ENCODE measurements at places on chromosomes 2 and 18.
A peak's percentile ranks its signal among the peaks of the same experiment; 100 is the strongest.

- no peak for DNase-seq
Observed at GRCh38 chr2:25402477-25402876, 60.8 kb upstream of the DNMT3A start.

- DNase-seq: no peak
Observed at GRCh38 chr2:205705511-205706349, 23.4 kb downstream of the NRP2 start.

- no peak for DNase-seq
Observed at GRCh38 chr2:223700221-223700620, 98.1 kb upstream of the SCG2 start.

DNA sequence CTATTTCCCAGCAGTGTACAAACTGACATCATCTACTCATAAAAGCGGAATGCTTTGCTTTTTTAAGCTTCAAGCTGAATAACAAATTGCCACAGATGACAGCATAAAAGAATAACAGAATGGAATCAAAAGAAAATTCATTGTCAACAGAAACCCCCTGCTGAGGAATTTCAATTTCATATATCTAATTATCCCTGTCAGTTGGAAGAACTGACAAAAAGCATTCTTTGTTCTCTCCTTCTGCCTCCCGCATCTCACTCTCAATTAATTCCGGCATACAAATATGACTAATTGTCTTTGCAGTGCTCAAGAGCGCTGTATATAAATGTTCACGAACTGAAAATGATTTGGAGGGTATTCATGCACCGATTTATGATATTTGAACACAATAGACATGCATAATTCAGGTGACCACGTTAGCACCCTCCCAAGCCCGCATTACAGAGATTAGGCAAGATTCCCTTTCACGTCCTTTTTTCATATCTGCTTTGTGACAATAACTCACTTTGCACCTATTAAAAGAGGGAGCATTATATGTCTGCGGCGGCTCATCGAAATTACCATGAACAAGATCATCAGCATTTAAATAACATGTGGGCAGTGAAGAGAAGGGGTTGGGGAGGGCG is 277.7 kb upstream of the SALL3 start:
- DNase-seq: no peak

DNA sequence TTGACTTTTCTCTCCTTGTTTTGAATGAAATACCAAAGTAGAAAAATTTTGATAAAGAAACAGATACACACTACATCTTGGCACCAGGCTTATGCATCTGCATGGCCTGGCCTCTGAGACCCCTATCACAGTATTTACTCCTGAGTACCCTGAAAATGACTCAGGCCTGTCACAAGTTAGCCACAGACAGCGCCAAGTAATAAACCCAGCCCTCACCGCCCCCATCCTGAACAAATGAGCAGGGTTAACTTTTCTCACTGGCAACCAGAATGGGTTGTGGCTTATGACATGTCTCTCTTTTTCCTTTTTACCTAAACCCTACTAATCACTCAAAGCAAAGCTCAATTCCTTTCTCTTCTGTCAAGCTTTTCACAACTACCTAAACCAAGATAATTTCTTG is 35.3 kb downstream of the SPRED2 start:
- no peak for DNase-seq

- DNase-seq: no peak
Observed at GRCh38 chr2:217331523-217332416, 471.9 kb upstream of the TNP1 start.

DNA sequence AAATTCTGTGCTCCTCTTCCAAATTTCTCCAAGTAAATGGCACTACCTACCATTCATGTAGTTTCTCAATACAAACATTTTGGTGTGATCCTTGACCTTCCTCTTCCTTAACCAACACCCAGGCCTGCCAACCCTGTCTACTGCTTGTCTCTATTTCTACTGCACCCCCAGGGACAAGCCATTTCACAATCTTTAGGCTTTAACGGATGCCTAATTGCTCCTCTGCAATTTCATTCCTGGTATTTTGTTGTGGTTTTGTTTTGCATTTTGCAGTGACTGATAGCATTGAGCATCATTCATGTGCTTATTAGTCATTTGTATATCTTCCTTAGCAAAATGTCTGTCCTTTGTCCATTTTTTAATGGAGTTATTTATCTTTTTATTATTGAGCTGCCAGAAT is 10.0 kb downstream of the FAP start:
- DNase-seq: no peak

DNA sequence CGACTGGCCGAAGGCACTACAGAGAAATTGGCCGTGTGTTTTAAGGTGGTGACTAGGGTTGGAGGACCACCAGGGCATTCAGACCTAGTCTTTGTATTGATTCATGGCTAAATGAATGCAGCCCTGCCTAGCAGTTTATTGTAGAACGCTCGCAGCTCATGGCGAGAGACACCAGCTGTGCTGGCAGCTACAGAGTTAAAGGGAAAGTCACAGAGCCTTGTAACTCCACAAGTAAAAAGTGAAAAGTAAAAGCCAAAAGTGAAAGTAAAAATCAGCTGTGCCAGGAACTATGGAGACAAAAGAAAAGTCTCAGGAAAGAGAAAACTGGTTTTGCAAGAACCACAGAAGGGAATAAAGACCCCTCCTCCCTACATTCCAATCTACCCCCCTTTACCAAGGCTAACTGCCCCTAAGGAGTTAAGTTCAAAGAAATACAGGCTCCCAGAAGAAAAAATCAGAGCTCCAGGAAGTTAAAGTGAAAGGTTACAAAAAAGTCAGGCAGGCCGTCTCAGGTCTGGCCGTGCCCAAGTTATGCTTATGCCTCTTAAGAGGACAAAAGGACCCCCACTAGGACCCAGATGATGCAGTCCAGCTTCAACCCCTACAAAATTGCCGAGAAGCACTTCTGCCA is 46.4 kb upstream of the SELENOI start:
- peak; percentile 37 for DNase-seq

DNA sequence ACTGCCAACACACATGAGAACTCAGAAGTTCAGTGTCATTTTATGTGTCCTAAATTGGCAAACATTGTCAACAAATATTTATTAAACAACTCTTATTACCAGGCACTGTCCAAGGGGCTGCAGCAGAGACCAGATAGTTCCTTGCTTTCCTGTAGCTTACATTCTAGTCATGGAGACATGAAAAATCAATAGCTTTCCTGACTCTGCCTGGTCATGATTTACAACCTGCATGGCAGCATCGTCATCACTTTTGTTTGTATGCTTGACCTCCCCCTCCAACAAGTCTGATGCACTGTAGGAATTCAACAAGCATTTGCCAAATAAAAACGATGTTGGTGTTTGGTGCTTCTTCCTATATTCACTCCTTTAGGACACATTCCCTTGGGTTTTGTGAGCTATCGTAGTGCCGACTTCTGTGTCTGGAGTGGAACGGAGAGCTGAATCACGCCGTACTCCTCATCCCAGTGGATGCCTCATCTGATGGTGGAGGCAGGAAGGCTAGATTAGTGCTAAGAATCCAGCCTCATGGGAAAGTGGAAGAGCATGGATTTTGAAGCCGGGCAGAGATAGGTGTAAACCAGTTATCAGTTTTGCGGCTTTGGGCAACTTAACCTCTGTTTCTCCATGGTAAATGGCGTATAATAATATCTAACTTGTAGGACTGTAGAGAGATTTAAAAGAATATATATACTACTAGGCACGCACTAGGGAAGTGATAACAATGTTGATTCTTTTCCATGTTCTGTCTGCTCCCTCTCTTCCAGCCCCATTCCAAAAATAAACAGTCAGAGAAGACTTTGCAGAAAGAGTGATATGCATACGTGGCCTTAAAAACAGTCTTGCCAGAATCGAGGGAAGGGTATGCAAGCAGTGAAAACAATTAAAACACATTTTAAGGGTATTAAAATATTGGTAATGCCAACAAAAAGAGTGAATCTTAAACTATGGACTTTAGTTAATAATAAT is 120.5 kb upstream of the ZFP36L2 start:
- no peak for DNase-seq

DNA sequence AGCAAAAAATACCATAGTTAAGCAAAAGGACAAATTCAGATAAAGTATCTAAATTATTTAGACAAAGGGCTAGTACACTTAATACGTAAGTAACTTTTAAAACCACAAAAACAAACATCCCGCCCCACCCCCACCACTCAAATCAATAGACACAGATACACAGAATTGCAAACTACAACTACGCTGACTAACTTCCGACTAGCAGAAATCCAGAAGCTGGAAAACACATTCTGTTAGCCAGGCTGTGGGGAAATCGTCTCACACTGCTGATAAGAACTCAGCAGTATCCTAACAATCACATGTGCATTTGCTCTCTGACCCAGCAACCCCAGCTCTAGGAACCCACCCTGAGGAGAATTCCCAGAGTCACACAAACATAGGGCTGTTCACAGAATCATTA is 16.6 kb downstream of the FAM168B start:
- DNase-seq: no peak

GRCh38 chr2:85583667-85584353 is 421 bp upstream of the VAMP5 start:
- no peak for DNase-seq

DNA sequence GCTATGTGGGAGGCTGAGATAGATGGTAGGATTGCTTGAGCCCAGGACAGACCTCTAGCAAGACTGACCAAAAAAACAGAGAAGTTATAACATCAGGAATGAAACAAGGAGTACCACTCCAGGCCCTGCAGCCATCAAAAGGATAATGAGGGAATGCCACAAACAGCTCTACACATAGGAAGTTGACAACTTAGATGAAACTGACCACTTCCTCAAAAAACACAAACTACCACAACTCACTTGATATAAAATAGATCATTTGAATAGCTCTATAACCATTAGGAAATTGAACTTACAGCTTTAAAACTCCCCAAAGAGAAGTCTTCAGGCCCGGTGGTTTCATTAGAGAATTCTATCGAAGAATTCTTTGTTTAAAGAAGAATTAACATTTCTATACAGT is 12.9 kb upstream of the ESPNL start:
- DNase-seq: no peak

DNA sequence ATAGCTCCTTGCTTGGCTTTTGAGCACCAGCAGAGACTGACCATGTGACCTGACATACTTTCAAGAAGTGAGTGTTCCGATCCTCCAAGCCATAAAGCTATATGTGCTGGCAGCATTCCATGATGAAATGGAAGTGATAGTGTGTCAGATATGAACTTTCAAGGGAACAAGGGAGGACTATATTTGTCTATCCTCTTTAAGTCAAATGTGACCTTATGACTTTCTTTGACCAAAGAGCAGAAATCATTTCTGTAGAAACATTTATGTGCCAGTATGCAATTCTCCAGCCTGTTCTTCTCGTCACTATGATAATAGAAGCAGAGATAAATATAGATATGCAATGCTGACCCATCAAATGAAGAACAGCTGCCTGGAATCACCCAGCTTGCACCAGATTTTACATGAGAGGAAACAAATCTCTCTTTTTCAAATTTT is 14.4 kb downstream of the HYCC2 start:
- no peak for DNase-seq

DNA sequence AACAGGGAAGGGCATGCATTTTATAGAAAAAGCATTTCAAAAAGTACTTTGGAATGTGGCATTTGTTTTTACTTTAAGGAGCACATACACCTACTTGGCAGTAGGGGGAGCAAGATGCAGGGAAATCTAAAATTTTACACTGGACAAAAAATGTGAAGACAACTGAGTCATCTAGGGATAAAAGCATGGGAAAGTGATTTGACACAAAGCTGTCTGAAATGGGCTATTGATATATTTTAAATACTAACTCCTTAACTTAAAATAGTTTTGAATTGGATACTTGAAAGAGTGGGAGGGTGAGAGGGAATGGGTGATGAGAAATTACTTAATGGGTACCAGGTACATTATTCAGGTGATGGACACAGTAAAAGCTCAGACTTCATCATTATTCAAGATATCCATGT is 15.8 kb downstream of the TMEM200C start:
- peak; percentile 21 for DNase-seq

GRCh38 chr2:7881063-7881462 is 800.8 kb upstream of the ID2 start:
- DNase-seq: no peak

- no peak for DNase-seq
Observed at GRCh38 chr2:226788881-226789490, 10.6 kb downstream of the IRS1 start.

DNA sequence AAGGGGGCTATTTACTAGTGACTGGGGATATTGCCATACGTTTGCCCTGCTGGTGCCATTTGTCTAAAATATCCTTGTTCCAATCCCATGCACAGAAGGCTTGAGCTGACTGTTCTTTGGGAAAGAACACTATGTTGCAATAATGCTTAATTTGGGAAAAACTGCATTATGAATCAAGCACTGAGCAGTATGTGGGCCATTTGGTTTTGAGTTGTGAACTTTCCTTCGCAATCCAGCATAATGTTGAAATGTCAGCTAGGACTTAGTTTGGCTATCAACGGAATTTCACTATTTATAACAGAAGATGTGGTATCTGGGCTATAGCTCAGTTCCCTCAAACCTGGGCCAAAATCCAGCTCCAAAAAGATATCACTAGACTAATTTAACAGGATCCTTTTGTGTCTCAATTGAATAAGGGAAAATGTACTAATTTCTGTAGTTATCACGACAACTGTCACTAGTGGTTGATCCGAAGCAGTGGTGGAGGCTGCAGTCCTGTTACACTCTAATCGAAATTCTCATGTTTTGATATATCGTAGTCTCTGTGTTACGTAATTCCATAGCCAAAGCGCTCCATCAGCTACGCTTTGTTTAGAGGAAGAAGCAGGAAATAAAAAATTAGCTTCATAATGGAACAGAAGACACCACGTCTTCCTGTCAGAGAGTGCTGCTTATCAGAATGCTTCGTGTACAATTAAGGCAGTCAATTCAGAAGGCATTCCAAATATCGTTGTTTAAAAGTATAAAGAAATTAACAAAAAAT is 686.8 kb upstream of the SALL3 start:
- DNase-seq: no peak

DNA sequence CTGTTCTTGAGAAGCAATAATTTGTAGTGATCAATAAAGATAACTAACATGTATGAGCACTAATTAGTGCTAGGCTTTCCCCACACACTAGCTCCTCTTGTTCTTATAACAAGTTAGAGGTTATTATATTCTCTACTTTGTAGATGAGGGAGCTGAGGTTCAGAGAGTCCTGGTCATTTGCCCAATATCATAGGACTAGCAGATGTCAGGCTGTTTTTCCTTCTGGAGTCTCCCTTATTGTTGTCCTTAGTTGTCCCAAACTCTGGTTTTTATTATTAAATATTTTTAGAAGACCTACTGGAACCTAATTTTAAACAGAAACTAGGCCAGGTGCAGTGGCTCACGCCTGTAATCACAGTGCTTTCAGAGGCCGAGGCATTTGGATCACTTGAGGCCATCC is 16.5 kb upstream of the TTC39C start:
- no peak for DNase-seq

DNA sequence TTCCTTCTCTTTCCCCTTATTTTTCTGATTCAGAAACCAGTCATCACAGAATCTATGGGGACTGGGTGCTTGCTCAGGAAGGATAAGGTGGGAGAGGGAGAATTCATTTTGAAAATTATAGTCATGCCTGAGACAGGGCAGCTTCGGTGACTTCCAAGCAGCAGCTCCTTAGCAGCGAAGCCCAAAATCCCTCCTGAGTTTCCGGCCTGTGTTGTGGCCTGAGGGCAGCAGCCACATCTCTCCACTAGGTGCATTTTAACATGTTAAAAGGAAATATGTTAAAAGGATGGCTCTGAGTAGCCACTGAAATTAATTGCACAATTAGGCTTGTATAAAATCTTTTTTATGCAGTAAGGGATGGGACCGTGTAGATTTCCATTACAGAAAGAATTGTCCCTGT is 207.0 kb upstream of the RAB12 start:
- DNase-seq: no peak

- no peak for DNase-seq
Observed at GRCh38 chr2:49032126-49032525, 122.2 kb downstream of the FSHR start.

GRCh38 chr2:143577489-143577888 is 448.3 kb downstream of the ARHGAP15 start:
- DNase-seq: no peak
